Uterus (tissue), 4 donors: ENCODE measurements at places on chromosomes 4 and X. TPM values are rescaled to one million over a fixed set of nuclear protein-coding genes. Genes with fewer than 3 reads are reported as not detected.
A peak's percentile ranks its signal among the peaks of the same experiment; 100 is the strongest.

DNA sequence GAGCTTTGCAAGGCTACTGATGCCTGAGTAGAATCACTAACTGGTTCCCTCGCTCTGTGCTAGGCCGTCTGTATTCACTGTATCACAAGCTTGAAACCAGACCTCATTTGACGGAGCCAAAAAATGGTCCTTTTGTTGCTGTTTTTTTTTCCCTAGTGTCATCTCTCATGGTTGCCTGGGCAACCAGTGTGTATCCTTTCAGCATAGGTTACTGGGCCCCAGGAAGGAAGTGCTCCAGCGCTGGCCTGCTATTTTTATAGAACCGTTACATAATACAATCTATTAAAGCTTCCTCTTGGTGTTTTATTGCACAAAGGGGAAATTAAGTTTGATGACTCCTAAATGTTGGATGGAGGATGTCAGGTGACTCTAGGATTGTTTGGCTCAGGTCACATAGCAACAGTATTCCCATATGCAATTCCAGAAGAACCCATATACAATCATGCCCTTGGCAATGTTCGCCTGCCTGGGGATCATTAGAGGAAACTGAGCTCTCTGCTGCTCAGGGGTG lies 220.4 kb downstream of the SPRY1 start:
- peak overlapping the region; percentile 36 for H3K27ac ChIP-seq
- peak; percentile 61 for DNase-seq
- no peak overlapping the region for H3K4me3 ChIP-seq
- H3K36me3 ChIP-seq, result no peaks in the 10 kb centered on the region
- no peaks in the 10 kb centered on the region for H3K4me1 ChIP-seq

Gene EDA2R
- 12.0 TPM for total RNA-seq

DNA sequence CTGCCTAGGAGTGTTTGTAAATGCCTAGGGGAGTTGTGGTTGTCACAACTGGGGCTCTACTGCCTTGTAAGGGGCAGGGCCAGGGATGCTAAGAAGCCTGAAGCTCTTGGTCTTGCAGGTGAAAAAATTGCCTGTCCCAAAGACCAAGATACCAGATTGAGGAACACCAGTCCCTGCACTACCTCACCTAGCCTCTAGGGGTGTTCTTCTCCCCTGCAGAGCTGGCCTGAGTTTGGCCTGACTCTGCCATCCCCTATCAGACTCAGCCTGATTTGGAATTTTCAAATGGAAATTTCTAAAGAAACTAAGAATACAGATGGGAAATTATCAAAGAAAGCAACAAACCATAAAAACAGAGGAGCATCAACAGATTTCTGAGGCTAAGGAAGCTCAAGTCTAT lies 90.4 kb downstream of the ZC4H2 start:
- no peaks in the 10 kb centered on the region for H3K27me3 ChIP-seq
- no peaks in the 10 kb centered on the region for H3K4me1 ChIP-seq
- no peaks in the 10 kb centered on the region for H3K36me3 ChIP-seq

DNA sequence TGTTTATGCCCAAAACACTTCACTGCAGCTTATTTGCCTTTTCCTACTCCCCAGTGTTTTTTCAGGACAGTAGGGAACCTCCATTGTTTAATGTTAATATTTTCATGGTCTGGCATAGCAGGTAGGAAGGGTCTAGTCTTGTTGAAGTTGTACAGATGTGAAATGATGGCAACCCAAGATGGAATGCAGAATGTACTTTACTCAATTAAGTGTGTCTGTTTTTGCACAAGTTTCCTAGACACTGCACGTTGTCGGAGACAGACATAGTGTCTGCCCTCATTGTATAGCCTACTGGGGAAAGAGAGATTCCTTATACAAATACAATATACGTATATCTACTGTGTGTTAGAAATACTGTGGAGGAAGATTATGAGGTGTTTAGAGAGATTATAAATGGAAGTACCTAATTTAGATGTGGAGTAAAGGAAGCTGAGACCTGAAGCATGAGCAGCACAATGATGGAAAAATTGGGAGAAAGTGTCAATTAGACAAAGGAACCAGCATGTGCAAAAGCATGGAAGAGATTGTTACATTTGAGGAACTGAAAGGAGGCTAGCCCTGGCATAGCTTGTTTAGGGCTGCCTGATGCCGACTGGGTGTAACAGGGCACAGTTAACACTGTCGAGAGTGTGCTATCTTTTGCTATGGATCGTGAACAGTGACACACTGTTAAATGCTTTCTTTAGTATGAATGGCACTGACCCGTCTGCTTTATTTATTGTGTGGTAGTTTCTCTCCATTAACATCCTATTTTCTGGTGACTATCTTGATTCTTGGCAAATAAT lies 18.4 kb downstream of the CPEB2 start:
- DNase-seq, result no peak
- H3K36me3 ChIP-seq, result no peaks in the 10 kb centered on the region
- H3K27ac ChIP-seq, result no peak overlapping the region
- no peak overlapping the region for H3K4me3 ChIP-seq
- no peaks in the 10 kb centered on the region for H3K4me1 ChIP-seq

Gene GLOD5
- total RNA-seq, result not detected

Gene ETFDH
- total RNA-seq, result 30.1 TPM

Gene BMPR1B
- 4.5 TPM for total RNA-seq

DNA sequence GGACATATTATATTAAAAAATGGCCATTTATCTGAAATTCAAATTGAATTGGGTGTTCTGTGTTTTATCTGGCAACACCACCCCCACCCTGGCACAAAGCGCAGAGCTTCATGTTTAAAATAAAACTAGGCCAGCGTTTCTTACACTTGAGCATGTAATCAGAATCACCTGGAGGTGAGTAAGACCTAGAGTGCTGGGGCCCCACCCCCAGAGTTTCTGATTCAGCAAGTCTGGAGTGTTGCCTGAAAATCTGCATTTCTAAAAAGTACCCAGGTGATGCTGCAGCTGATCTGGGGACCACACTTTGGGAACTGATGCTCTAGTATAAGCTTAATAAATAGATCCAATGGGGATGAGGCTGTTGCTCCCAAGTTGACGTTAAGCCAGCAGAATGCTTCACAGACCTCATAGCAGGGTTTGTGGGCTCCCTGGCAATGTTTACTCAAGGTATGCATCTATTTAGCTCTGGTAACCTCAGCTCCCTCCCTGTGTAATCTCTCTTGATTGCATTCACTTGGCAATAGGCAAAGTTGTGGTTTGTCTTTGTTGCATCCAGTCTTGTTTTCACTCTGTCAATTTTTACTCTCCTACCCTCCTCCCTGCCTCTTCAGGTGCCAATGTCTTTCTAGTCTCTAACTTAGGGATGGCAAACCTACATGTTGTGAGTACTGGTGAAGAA lies 99.8 kb upstream of the TEX13D start:
- H3K36me3 ChIP-seq, result no peaks in the 10 kb centered on the region
- no peak overlapping the region for H3K4me3 ChIP-seq
- no peak for DNase-seq
- no peaks in the 10 kb centered on the region for H3K27me3 ChIP-seq

Gene DSPP
- not detected for total RNA-seq

GRCh38 chr4:23438764-23439163 lies 451.1 kb downstream of the PPARGC1A start:
- no peak overlapping the region for H3K4me3 ChIP-seq
- DNase-seq, result no peak
- H3K36me3 ChIP-seq, result no peaks in the 10 kb centered on the region
- no peaks in the 10 kb centered on the region for H3K27me3 ChIP-seq

- no peaks in the 10 kb centered on the region for H3K36me3 ChIP-seq
Observed at GRCh38 chr4:185535612-185536410, 504 bp upstream of the PDLIM3 start.

Gene GAB1
- 64.4 TPM for total RNA-seq

GRCh38 chr4:110007217-110007616 lies 94.5 kb downstream of the EGF start:
- no peaks in the 10 kb centered on the region for H3K4me1 ChIP-seq
- no peak overlapping the region for H3K27ac ChIP-seq
- DNase-seq, result no peak

Gene ETDC
- total RNA-seq, result not detected

DNA sequence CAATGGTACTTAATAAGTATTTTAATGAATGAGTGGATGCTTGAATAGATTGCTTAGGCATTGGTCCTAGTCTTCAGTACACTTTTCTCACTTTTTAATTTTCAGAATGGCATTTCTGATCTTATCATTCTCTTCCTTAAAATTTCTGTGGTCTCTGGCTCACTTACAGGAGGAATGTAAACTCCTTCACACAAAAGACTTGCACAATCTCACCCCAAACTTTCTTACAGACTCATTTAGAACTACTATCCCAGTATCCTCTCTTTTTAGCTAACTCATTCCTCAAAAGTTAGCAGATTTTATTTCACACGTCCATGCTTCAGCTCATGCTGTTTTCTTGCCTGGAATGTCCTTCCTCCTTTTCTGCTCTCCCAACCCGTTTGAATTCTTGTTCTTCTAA lies 350.1 kb downstream of the GRXCR1 start:
- H3K4me3 ChIP-seq, result no peak overlapping the region
- H3K36me3 ChIP-seq, result no peaks in the 10 kb centered on the region
- H3K27ac ChIP-seq, result no peak overlapping the region
- H3K4me1 ChIP-seq, result no peaks in the 10 kb centered on the region
- no peaks in the 10 kb centered on the region for H3K27me3 ChIP-seq

Gene P2RY10
- not detected for total RNA-seq

GRCh38 chr4:81736324-81736723 lies 264.6 kb upstream of the RASGEF1B start:
- no peak overlapping the region for H3K4me3 ChIP-seq
- DNase-seq, result no peak
- H3K36me3 ChIP-seq, result no peaks in the 10 kb centered on the region
- no peak overlapping the region for H3K27ac ChIP-seq
- H3K4me1 ChIP-seq, result no peaks in the 10 kb centered on the region

Gene CT45A2
- not detected for total RNA-seq

Gene ELF4
- total RNA-seq, result 9.5 TPM
